ENCODE measurements at places on chromosomes 6 and 20.

GRCh38 chr6:148452876-148453275 lies 110.2 kb downstream of the SASH1 start:
- no peak for DNase-seq

- no peak for DNase-seq
Observed at GRCh38 chr20:24619212-24619611, 149.8 kb downstream of the SYNDIG1 start.

DNA sequence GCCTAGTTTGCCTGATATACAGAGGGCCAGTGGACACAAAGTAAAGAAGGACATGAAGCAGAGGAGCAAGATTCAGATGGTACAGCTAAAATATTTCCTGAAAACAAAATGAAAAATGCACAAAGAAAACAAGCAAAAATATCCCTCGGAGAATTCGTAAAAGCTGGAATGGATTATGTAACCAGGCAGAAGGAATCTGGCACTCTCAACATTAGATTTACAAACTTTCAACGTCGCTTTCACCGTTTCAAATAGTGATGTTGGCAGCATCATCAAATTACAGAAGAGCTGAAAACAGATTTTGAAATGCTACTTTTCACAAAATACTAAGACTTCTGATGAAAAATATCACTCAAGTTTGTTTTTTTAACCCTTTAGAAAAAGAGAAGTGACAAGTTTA lies 11.7 kb downstream of the SMLR1 start:
- DNase-seq: no peak

- no peak for DNase-seq
Observed at GRCh38 chr6:85580118-85580877, 13.4 kb downstream of the SNX14 start.

DNA sequence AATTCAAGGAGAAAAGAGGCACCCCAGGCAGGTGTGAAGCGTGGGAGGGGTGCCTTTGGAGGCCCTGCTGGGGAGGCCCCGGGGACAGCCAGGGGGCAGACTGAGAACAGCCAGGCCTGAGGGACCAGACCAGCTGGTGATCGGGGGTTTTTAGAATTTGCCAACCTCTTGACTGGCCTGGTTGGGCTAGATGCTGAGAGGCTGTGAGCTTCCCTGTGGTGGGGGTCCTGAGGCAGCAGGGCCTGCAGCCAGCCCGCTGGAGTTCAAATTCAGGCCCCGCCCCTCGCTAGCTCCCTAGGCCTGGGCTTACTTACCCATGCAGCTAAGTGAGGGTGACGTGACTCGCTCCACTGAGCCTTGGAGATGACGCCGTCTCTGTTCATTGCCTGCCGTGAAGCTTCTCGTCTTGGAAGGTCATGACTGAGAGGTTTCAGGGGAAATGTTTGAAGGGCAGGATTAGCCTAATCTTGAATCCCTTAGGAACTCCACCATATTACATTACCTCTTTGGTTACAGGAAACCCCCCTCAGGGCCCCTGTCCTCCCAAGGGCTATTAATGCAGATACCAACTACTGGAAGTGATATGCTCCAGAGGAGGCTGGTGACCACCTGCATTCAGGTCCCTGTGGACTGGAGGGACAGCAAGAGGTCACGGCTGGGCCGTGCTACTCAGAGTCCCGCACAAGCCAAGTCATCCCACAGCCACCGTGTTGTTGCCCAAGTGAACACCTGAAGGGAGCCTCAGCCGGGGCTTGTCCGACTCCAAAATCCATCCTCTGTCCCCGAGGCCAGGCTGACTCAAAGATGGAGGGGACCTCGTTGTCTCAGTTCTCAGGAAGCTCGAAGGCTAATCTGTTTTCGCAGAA lies 73.9 kb upstream of the DUSP22 start:
- no peak for DNase-seq

- DNase-seq: peak; percentile 72
Observed at GRCh38 chr20:10672624-10673127, 1.1 kb downstream of the JAG1 start.

DNA sequence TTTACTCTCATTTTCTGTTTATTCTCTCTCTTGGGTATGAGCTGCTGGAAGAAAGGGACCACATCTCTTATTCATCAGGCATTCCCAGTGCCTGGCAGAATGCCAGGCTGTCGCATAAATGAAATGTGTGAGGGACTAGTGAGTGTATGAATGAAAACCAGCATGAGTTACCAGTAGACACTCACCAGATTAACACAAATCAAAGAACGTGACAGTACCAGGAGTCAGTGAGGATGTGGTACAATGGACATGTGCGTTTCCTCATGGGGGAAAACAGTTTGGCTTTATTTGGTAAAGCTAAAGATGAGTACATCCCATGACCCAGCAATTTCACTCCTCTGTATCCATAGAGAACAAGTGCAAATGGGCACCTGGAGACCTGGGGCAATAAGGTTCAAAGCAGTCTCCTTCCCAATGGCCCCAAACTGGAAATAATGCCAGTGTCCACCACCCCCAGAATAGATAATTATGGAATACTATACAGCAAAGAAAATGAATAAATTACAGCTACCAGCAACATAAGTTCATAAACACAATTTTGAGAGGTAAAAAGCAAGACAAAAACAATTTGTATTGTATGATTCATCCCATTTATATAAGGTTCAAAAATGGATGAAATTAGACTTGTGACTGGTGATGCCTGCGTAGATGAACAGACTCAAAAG lies 93.3 kb downstream of the CDH22 start:
- no peak for DNase-seq

GRCh38 chr6:6224933-6225486 lies 95.5 kb downstream of the F13A1 start:
- DNase-seq: no peak

DNA sequence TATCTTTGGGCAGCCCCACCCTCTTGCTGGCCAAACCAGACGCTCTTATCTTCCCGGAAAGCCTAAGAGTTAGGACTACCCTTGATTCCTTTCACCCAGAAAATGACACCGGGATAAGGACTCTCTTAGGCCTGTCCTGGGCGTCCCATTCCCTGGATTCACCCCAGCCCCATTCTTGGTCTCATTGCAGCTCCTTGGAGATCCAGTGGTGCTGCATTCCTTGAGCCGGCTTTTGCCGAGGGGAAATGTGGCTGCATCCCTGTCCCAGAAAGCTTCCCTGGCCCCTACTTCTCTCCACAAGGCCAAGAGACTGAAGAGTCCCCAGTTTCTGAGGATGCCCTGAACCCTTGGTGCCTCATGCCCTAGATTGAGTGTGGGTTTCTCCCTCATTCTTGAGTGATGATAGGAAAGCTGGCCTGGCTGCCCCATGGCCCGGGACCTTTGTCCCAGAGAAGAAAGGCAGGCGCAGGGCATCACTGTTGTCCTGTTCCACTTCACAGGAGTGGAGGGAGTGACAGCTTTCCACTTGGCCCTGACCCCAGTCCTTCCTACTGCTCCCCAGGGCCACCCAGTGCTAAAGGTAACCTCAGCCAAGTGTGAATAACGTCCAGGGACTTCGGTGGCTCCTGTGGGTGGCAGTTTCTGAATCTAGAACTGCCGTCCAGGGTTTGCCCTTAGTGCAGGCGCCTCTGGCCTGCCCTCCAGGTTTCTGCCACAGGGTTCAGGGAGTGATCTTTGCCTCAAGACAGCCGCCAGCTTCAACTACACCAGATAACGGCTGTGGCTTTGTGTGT lies 42.7 kb upstream of the MYL9 start:
- no peak for DNase-seq

DNA sequence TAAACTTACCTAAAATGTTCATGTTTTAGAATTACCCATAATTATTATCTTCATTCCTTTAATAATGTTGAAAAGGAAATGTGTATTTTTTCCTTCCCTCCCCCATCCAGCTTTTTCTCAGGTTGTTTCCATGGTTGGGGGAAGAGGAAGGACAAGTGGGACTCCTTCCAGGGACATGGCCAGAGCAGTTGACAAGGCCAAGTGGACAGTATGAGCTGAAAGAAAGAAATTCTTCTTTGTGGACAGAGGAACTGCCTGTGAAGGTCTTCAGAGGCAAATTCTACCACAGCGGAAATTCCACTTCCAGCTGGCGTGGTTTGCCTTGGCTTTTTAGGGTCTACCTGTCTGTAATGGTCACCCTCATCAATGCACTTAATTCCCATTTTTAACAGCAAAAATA lies 33.8 kb downstream of the RIN2 start:
- no peak for DNase-seq

DNA sequence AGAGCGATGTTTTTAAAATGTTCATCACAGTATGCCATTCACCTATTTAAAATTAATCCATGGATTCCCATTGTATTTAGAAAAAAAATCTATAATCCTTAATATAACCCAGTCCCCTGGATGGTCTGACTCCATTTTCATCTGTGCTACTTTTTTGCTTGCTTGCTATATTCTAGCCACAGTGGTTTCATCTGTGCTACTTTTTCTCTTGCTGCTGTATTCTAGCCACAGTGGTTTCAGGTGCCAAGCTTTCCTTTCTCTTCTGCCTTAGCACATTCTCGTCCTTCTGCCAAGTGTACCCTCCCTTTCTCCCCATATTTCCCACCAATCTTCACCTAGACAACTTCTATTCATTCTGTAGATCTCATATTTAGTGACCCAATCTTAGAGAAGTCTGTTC lies 33.3 kb upstream of the SOX4 start:
- DNase-seq: no peak

GRCh38 chr20:10318291-10319024 lies 99.8 kb downstream of the SNAP25 start:
- no peak for DNase-seq

GRCh38 chr6:142699391-142699790 lies 245.6 kb downstream of the HIVEP2 start:
- no peak for DNase-seq

- no peak for DNase-seq
Observed at GRCh38 chr6:50884364-50884763, 65.7 kb downstream of the TFAP2B start.

DNA sequence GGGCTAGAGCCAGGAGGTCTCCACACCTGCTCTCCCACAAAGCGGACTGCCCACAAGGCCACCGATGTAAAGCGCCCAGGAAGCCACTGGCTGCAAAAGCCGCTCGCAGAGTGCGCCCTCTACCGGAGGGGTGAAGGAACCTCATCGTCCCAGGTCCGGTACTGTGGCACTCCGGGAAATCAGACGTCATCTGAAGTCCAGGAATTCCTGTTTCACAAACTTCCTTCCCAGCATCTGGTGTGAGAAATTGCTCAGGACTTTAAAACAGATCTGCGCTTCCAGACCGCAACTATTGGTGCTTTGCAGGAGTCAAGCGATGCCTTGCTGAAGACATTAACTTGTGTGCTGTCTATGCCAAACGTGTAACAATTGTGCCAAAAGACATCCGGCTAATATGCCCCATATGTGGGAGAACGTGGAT lies 115.1 kb upstream of the ARID1B start:
- DNase-seq: peak; percentile 81

- peak; percentile 46 for DNase-seq
Observed at GRCh38 chr20:37901654-37902503, 1.0 kb upstream of the VSTM2L start.

DNA sequence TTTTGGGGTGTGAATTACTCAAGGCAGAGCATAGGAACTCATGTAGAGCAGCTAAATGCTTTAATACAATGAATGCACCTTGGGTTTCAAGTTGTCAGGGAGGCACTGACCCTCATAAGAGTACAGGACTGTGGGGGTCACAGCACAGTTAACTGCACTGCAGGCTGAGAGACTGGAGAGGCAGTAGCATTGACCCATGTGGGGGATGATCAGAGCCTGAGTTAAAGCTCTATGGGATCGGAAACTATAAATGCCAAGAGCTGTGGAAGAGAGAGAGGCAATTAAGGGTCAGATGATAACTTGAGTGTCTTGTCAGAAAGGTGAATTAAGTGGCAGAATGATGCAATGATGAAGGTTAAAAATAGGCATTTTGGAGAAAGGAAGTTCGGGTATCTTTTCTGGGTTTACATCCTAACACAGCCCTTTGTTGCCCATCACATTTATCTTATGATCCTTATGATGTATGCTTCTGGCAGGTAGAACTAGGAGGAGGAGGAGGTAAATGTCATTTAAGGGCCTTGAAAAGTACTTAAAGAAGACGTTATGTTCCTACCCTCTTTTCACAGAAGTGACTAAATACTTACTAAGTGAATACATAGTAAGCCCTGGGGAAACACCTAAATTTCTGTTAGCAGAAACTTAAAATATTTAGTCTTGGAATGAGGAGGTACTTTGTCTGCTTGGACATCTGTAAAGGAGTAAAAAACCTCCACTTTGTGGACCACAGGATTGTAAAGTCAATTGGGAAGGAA lies 24.2 kb downstream of the LRRC1 start:
- no peak for DNase-seq

GRCh38 chr20:53382263-53382844 lies 211.3 kb downstream of the ZNF217 start:
- no peak for DNase-seq

GRCh38 chr6:139355172-139355571 lies 19.3 kb downstream of the CITED2 start:
- no peak for DNase-seq

DNA sequence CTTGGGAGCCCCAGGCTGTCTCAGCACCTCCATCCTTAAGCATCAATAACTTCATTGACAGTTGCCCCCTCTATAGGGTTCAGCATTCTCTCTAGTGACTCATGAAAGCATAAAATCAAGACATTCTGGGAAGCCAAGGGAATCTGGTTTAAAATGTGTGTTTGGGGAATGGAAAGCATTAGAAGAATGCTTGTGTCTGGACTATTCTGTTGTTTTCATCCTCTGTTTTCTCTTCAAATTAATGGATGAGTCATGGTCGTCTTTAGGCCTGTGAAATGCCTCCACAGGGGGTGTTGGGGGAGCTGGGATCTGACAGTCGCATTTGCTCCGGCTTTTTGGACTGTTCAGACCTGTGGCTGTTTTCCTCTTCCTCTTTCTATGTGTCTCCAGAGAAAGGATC lies 279.7 kb downstream of the CDC5L start:
- DNase-seq: no peak

DNA sequence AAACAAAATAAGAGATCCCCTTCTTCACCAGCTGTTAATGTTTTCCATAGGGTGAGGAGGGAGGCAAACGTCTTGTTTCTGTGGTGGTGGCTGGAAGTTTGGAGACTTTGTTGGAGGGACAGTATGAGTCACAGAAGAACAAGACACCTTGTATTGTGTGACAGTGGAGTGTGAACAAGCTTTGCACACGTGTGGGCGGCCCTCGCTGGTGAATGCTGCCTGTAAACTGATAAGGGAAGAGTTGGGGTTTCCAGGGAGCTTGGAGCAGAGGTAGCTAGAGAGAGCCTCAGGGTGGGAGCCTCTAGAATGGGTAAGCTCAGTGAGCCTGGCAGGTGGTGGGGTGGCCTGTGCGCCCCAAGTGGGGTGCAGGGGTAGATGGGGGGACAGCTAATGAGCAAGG lies 78.3 kb downstream of the ZDHHC14 start:
- DNase-seq: no peak
